ENCODE measurements at places on chromosomes 12 and 14. TPM values are rescaled to one million over a fixed set of nuclear protein-coding genes. Genes with fewer than 3 reads are reported as not detected.

- DNase-seq: no peak
Observed at GRCh38 chr12:23029185-23029584, 404.2 kb downstream of the ETNK1 start.

- DNase-seq: no peak
Observed at GRCh38 chr12:101491329-101491728, 16.2 kb downstream of the SPIC start.

HAL gene
- not detected for total RNA-seq

NOVA1 gene
- 34.6 TPM for total RNA-seq

GRCh38 chr14:48726080-48726642 is 860.0 kb downstream of the RPS29 start:
- no peak for DNase-seq

DNA sequence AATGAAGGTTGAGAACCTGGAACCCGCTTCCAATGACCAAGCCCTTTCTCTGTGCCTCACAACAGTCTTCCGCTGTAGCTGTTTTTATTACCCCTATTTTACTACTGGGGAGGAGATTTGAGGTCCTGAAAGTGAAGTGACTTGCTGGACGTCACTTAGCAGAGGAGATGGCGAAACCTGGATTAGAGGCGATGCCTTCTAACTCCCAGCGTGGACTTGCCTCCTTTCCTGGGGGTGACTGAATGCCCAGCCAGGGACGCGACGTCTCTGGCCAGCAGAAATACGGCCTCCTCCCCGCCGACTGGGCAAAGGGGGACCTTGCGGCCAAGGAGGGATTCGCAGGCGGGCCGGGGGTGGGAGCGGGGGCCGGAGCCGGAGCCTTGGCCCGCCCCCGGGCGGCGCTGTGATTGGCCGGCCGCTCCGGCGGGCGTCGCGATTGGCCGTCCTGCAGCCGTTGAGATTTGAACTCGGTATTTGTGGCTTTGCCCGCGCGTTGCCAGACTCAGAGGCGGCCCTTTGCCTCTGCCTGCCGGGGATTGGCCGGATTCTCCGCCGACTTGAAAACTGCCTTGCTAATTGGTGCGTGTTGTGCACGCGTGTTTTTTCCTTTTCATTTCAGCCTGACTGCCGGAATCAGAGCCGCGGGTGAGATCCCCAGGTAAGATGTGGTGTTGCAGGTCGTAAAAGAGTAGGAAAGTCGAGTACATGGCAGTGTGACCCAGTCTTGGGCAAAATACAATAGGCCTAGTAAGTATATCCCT is at the start of gene NCAPD2:
Gene NCAPD2, plus strand, starts transcription at position 606 of the 761 bp plus-strand sequence. CDS start 997 bp downstream, outside the sequence.
- DNase-seq: peak; percentile 89

GRCh38 chr12:108683906-108684556 is 47.3 kb downstream of the CORO1C start:
- DNase-seq: no peak

- DNase-seq: no peak
Observed at GRCh38 chr12:57832966-57833365, 13.6 kb downstream of the CTDSP2 start.

GRCh38 chr12:3225154-3225795 is 148.1 kb downstream of the TSPAN9 start:
- DNase-seq: peak; percentile 42

- DNase-seq: no peak
Observed at GRCh38 chr12:14774906-14775635, 28.2 kb downstream of the WBP11 start.

HOXC6 gene
- not detected for total RNA-seq

RPL10L gene
- total RNA-seq: not detected

GRCh38 chr14:20356422-20356821 is 13.0 kb downstream of the PARP2 start:
- no peak for DNase-seq

LACRT gene
- total RNA-seq: not detected

GRCh38 chr14:92958373-92959188 is 35.6 kb downstream of the CHGA start:
- DNase-seq: peak; percentile 60

A2ML1 gene
- 0.41 TPM for total RNA-seq

Data from frontal cortex (tissue), 4 donors.